Fibroblast of mammary gland (primary cell): ENCODE measurements at places on chromosomes 4 and X.

DNA sequence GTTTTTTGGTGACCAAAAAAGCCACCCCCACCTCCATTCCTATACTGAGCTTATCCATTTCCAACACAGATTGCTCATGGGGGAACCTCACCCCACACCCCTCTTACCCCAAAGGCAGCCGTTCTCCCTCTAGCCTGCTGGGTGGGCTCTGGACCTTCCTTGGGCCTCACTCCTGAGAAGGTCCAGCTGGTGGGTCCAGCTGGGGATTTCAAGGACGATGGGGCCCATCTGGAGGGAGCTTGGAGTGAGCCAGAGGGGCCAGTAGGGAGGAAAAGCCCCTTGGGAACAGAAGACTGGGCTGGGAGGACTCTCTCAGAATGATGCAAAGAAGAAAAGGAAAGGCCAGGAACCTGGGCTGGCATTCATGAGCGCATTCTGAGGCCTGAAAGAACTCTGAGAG, 42.0 kb upstream of the PJA1 start:
- DNase-seq: no peak

GRCh38 chr4:151822331-151822730, 61.5 kb upstream of the GATB start:
- no peak for DNase-seq

DNA sequence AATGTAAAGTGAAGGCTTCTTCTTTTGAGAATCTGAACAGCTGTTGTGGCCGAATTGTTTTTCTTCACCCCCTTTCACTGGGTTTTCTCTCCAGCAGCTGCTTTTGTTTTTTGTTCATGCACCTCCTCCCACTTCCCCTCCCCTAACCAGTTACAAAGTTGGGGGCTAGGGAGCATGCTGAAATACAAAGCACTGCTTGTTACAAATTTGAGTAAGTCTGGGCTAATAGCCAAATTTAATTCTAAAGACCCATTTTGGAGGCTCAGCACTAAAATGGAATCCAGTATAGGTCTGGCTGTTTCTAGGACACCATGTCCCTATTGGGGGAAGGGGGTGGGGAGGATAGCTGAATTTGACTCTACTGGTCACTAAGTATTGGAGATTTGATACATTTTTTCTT, 89.2 kb upstream of the GPM6B start:
- DNase-seq: no peak

- DNase-seq: no peak
Measured at GRCh38 chr4:153072661-153073060, 131.6 kb upstream of the TRIM2 start.

DNA sequence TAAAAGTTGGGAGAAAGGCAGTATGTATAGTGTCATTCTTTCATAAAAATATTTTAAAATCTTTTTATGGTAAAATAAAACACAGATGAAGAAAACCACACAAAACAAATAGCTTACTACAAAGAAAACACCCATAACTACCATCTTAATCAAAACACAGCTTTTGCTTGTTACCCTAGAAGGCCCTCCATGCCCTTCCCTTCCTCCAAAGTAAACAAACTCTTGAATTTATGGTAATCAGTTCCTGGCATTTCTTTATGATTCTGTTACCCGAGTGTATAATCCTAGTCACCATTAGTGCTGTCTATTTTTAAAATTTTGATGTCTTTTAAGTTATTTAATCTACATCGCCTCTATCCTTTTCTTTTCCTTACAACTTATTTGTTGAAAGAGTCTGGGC, 170.9 kb downstream of the APBB2 start:
- no peak for DNase-seq

- no peak for DNase-seq
Measured at GRCh38 chr4:148118633-148119032, 323.6 kb downstream of the NR3C2 start.

- peak; percentile 57 for DNase-seq
Measured at GRCh38 chr4:144579411-144580030, 66.4 kb upstream of the HHIP start.

- no peak for DNase-seq
Measured at GRCh38 chr4:6658209-6658595, 17.7 kb downstream of the MRFAP1 start.

DNA sequence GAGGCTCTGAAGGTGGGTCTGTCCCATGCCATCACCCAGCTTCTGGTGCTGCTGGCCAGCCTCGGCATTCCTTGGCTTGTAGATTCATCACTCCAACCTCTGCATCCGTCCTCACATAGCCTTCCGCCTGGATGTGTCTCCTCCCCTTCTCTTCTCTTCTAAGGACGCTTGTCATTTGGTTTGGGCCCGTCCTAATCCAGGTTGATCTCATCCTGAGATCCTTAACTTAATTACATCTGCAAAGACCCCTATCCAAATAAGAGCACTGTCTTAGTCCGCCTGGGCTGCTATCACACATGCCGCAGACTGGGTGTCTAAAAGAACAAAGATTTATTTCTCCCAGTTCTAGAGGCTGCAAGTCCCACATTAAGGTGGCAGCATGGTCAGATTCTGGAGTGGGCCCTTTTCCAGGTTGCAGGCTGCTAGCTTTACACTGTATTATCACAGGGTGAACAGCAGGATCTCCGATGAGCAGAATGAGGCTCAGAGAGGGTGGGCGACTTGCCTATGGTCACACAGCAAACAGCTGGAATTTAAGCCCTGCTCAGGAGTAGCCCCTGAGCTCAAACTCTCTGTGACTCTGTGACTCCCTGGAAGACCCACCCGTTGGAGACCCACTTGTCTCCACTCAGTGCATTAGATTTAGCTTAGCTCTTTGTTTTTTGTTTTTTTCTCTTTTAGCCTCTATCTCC, 113.1 kb downstream of the STK32B start:
- no peak for DNase-seq

DNA sequence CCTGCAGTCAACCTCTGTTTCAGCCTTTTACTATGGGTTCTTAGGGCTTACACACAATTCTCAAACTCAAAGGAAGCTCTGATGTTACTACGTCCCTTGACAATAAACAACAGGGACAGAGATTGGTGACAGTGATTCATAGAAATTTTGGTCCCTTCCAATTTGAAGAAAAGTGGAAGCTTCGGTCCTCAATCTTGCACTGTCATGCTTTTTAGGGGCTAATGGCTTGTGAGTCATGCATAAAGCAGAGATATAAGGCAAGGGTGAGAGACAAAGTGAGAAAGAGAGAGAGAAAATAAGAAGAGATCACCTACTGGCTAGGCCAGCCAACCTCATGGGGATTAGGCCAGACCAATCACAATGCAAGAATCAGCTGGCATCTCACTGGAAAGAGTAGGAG, 63.2 kb upstream of the STARD8 start:
- peak; percentile 19 for DNase-seq

- peak; percentile 73 for DNase-seq
Measured at GRCh38 chr4:154719087-154719486, 24.7 kb upstream of the LRAT start.
